Cerebellar cortex (tissue), 1 donor: ENCODE measurements at places on chromosomes 7 and 10.

GRCh38 chr7:116863936-116864500 is 1.6 kb downstream of the CAPZA2 start:
- DNase-seq, result no peak

- peak; percentile 32 for DNase-seq
Measured at GRCh38 chr7:55887821-55888247, 578 bp downstream of the ZNF713 start.

GRCh38 chr10:71079761-71080380 is 132.5 kb upstream of the UNC5B start:
- no peak for DNase-seq

DNA sequence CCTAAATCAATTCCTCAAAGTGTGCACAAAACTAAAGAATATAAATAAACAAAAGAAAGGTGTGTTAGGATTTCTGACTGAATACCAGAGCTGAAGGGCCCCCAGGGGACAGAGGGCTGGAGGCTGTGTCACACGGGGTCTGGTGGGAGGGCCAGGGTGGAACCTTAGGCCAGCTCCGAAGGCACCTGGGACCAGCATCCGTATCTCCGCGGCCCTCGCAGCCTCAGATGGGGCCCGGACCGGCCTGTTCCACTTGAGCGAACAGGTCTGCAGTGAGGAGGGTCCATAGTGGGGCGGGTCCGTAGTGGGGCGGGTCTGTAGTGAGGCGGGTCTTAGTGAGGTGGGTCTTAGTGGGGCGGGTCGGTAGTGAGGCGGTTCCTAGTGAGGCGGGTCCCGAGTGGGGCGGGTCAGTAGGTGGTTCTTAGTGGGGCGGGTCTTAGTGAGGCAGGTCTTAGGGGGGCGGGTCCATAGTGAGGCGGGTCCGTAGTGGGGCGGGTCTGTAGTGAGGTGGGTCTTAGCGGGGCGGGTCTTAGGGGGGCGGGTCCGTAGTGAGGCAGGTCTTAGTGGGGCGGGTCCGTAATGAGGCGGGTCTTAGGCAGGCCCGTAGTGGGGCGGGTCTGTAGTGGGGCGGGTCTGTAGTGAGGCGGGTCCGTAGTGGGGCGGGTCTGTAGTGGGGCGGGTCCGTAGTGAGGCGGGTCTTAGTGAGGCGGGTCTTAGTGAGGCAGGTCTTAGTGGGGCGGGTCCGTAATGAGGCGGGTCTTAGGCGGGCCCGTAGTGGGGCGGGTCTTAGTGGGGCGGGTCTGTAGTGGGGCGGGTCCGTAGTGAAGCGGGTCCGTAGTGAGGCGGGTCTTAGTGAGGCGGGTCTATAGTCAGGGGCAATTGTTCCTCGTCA is 15.1 kb downstream of the GPR146 start:
- no peak for DNase-seq

DNA sequence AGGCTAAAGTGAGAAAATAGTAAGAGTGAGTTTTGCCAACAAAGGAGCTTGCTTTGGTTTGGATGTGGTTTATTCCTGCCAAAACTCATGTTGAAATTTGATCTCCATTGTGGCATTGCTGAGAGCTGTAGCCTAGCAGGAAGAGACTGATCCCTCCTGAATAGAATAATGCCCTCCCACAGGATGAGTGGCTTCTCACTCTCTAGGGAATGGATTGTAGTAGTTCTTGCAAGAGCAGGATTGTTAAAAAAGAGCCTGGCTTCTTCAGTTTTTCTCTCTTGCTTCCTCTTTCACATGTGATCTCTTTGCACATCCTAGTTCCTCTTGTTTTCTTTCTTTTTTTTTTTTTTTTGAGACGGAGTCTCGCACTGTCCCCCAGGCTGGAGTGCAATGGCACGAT is 34.4 kb downstream of the ASAH2 start:
- DNase-seq, result no peak

DNA sequence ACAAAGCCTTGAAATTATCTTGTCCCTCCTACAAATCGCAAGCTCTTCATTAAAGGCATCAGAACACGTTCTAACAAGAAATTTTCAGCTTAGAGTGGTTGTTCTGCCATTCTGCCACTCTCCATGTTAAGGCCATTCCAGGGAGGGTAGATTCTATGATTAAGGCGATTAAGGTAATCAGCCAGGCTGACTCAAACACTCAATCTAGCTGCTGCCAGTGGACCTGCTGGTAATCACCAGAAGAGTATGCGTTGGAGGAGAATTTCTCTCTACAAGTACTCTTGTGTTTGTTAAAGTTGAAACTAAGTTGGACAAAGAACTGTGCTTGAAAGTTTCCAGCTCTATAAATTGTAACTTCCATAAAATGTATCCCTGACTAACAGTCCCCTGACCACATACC is 149.2 kb upstream of the COL1A2 start:
- DNase-seq, result no peak

GRCh38 chr7:21886396-21886795 is 59.3 kb downstream of the CDCA7L start:
- peak; percentile 35 for DNase-seq

DNA sequence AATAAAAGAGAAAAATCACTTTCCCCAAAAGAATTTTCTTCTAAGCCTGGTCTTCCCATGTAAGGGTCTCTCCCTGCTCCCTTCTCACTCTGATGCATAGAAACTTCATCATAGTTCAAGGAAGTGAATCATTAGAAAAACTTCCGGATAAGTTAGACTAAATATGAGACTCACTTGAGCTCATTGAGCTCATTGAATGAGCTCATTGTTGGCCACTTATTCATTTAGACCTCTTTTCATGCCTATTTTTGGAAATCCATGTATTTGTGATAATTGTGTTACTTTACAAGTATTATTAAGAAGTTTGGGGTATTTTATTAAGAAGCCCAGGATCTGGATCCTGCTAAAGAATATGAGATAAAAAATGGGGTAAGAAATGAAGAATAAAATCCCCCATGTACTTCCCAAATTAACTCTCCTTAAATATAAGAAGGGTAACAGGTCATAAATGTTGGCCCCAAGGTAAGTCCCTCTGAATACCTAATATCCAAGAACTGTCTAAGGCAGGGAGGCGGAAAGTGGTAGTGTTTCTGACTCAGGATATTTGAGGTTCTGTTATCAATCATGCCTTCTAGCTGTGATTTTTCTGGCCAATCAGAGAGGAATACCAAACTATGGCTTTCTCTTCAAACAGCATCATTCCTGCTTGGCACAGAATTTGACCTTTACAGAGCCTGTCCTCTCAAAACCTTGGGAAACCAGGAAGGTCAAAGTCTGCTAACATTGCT is 236.5 kb upstream of the PTN start:
- no peak for DNase-seq

- DNase-seq, result no peak
Measured at GRCh38 chr10:32332299-32332750, 14.6 kb downstream of the EPC1 start.

GRCh38 chr10:96832721-96833219 is 672 bp downstream of the LCOR start:
- peak; percentile 61 for DNase-seq

DNA sequence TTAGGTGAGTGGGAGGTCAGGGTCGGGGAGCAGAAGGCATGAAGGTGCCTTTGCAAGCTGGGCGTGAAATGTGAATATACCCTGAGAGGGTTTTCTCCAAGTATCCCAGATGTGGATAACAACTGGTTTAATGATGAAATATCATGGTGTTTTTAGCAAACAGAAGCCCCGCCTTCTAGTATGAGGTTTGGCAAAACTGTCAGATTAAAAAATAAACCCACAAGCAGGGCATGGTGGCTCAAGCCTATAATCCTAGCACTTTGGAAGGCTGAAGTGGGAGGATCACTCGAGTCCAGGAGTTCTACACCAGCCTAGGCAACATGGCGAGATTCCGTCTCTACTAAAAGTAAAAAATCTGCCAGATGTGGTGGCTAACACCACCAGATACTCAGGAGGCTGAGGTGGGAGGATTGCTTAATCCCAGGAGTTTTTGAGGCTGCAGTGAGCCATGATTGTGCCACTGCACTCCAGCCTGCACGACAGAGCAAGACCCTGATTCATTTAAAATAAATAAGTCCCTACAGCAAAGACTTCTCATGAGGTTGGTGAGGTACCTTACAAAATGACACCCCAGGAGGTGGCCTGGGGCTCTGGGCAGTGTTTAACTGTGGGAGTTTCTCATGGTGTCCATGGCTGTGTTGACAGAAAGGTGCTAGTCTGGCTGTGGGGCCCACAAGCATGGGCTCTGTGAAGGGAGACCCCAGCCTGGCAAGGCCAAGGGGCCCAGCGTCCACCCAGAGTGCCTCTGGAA is 6.7 kb upstream of the PWWP2B start:
- no peak for DNase-seq

DNA sequence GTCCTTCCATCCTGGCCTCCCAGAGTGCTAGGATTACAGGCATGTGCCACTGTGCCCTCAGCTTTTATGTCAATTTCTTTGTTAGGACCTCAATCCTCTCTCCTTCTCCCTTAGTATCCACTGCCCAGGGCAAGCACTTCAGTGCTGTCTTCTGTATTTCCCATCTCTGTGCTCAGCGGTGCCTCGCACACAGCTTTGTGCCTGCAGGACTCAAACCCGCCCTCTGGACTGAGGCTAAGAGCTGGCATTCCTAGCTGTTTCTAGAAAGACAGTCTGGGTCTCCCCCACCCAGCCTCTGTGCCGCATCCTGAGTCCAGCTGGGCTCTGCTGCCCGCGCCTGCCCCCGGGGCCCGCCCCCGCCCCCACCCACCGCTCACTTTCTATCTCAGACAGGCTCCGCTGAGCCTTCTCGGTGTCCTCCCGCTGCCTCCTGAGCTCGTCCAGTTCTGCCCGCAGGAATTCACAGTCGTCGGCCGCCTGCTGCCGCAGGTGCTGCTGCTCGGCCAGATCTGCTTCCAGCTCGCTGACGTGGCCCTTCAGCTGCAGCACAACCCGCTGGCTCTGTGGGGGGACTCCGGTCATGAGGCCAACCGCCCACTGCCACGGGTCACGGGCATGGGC is 67.3 kb downstream of the SPDYE5 start:
- no peak for DNase-seq

DNA sequence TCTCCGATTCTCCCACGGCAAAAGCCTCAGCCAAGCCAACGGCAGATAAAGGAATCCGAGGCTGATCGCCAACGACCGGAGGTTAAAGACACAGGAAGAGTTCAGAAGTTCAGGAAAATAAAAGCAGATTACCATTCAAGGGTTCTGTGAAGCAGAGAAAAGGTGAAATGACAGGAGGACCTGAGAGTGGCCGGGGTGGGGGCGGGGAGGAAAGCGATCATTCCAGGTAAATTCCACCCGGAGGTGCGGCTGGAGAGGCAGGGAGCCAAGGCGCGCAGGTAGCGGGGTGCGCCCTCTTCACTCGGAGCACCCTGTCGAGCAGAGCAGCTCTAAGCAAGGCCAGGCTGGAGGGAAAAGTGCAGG is 35.3 kb upstream of the SEPHS1 start:
- no peak for DNase-seq

- peak; percentile 81 for DNase-seq
Measured at GRCh38 chr7:30740417-30741181, 11.3 kb upstream of the INMT start.

DNA sequence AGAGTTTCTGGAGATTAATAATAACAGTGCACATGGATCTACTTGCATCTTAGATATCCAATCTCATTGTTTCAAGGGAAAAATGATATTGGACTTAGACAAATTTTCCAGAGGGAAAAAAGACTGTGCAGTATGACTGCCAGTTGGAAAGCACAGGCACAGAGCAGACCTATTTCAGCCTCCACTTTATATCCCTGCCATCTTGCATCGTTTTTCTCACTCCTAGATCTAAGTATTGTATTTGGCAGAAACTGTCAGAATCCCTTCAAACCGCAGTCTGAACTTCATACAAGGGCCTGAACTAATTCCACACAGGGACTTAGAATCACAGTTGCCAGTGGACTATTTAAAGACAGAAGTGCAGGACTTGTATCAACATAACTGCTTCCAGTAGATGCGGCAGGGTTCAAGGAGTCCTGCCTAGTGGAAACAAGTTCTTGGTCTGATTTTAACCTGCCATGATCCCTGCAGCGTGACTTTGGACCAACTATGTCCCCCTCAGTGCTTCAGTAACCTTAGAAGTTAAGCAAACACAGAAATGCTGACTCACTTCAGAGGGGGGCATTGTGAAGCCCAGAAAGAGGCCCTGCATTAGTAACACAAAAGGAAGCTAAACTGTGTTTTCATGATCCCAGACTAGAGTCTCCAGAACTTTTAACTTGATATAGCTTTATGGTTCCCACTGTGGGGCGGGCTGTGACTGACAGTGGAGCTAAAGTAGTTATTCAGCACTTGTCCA is 95.7 kb upstream of the PALS2 start:
- DNase-seq, result no peak

DNA sequence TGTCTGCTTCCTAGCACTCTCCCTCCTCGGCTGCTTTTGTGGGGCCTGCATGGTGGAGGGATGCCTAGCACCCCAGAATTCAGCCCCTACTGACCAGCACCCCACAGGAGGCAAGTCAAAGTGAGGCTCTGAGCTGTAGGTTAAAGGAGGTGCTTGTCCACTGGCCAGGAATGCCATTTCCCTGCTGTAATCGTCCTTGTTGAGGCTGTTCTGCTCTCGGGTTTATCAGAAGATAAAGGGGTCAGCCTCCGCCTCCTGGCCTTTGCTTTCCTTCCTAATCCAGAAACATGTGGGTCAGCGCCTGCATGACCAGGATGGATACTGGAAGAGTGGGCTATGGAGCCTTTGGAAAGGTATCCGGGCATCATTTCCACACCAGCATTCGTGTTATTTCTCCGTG is 98.9 kb downstream of the MKI67 start:
- no peak for DNase-seq

GRCh38 chr10:78451592-78451991 is 417.9 kb downstream of the RPS24 start:
- DNase-seq, result no peak

GRCh38 chr7:65974191-65974801 is 7.7 kb downstream of the GUSB start:
- DNase-seq, result no peak

- no peak for DNase-seq
Measured at GRCh38 chr7:111642373-111642772, 80.1 kb upstream of the IMMP2L start.

DNA sequence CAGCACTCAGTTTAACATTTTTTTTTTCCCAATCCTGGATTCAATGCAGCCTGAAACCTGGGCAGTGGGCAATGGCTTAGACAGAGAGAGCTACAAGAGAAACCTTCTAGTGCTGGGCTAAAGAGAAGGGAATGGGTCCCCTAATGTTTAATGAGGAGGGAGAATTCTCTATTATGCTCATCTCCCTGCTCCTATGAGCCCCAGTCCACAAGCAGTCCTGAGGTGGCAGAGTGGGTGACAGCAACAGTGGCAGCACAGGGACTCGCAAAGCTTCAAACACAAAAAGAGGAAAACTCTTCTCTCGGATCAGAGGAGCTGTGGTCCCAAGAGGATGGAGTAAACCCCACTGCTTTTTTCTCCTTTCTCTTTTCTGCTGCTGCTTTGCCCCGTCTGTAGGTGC is 36.5 kb downstream of the COBL start:
- DNase-seq, result no peak

- DNase-seq, result no peak
Measured at GRCh38 chr10:62512732-62513475, 138.7 kb downstream of the ZNF365 start.

DNA sequence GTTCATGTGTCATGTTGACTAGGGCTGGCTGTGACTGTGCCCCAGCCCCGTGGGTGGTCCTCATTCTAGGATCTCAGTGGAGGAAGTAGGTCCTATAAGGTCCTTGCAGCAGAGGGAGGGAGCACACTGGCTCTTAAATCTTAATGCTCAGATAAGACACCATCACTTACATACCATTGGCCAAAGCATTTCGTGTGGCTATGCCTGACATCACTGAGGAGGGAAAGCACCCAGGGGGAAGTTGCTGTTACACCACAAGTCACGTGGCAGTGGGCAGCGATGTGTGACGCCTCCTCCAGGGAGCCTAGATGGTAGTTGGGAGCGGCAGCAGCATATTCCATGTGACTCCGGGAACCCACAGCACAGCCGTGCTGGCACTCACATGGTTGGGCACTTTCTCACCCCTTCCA is 224.7 kb upstream of the SH2B2 start:
- no peak for DNase-seq

- DNase-seq, result no peak
Measured at GRCh38 chr7:137480824-137481365, 137.4 kb upstream of the PTN start.
